Peyer's patch (tissue), 4 donors: ENCODE measurements at places on chromosomes 7 and 10. TPM values are rescaled to one million over a fixed set of nuclear protein-coding genes. Genes with fewer than 3 reads are reported as not detected.
A peak's percentile ranks its signal among the peaks of the same experiment; 100 is the strongest.

DNA sequence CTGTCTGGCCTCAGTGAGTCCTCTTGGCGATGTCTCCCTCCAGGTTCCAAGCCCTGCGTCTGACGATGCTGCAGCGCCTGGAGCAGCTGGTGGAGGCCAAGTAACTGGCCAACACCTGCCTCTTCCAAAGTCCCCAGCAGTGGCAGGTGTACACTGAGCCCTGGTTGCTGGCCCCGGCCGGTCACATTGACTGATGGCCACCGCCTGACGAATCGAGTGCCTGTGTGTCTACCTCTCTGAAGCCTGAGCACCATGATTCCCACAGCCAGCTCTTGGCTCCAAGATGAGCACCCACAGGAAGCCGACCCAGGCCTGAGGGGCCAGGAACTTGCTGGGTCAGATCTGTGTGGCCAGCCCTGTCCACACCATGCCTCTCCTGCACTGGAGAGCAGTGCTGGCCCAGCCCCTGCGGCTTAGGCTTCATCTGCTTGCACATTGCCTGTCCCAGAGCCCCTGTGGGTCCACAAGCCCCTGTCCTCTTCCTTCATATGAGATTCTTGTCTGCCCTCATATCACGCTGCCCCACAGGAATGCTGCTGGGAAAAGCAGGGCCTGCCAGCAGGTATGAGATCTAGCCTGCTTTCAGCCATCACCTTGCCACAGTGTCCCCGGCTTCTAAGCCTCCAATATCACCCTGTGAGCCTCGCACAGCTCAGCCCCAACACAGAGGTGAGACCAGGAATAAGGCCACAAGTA, 7.3 kb upstream of the ZNF22 start:
- DNase-seq = no peak
- H3K27ac ChIP-seq = no peak overlapping the region
- H3K4me1 ChIP-seq = no peaks in the 10 kb centered on the region
- H3K36me3 ChIP-seq = no peaks in the 10 kb centered on the region

DNA sequence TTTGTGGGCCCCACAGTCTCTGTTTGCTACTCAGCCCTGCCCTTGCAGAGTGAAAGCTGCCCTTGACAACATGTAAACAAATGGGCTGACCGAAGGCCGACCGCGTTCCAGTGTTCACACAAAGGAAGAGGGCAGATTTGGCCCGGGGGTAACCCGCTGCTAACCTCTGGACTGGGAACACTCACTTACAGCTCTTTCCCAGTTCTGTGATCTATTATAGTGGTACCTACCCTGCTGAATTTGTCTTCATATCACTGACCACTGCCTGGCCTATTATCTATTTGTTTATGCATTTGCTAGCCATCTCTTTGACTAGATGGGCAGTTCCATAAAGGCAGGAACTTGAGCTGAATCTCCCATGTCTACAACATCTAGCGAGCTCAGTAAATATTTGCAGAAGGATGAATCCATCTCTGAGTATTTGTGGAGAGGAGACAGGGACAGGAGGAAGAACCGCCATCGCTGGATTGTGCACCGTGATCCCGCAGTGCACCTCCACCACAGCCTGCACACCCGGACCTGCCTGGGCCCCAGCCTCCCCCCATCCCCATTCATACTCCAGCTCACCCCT, 15.2 kb downstream of the SLC29A3 start:
- no peak for DNase-seq
- no peaks in the 10 kb centered on the region for H3K27me3 ChIP-seq
- H3K27ac ChIP-seq = no peak overlapping the region
- no peak overlapping the region for H3K4me3 ChIP-seq
- no peaks in the 10 kb centered on the region for H3K4me1 ChIP-seq
- no peaks in the 10 kb centered on the region for H3K36me3 ChIP-seq

DNA sequence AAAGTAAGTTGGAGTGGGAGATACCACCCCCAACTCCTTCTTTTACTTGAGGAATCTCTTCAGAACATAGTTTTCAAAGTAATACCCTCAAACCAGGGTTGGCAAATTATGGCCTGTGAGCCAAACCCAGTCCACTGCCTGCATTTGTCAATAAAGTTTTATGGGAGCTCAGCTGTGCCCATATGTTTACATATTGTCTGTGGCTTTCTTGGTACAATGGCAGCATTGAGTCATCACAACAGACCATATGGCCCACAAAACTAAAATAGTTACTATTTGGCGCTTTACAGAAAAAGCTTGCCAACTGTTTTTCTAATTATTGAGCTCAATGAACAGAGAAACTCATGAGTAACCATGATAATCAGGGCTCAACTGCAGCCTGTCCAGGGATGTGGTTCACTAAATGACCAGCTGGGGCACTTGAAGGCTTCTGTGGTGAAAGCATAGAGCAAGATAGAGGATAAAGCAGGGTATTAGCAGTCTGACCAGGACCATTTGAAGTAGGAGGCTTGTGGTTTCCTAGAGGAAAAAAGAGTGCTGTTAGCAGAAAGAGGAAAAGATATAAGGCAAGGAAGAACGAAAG, 196.0 kb upstream of the GRB10 start:
- no peaks in the 10 kb centered on the region for H3K4me1 ChIP-seq
- no peaks in the 10 kb centered on the region for H3K36me3 ChIP-seq
- no peak overlapping the region for H3K27ac ChIP-seq

DNA sequence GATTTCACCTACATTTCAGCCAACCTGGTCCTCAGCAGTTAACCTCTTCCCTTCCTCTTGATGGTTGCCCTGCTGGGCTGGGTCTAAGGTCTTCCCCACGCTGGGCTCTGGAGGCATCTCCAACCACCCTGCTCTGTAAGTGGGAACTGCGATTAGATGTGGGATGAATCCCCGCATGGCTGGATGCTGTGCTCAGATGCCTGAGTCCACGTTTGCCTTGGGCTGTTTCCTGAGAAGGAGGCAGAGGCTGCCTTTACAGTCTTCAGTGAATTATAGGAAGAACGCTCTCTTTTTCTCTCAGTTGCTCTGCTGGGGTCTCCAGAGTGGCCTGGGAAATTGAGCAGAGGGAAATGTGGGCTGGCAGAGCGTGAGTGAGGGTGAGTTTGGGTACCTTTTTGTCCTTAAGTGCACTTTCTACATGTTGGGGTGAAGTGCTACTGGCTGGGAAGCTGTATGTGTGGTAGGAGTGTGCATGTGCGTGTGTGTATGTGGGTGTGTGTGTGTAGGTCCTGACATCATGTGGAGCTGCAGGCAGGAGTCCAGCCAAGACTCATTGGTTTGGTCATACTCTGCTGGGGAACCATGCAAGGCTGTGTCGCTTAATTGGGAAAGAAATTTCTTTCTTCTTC, 1.5 kb downstream of the GIMAP8 start:
- H3K4me1 ChIP-seq = peaks cover 7% of the 10 kb centered on the region
- no peak for DNase-seq
- H3K36me3 ChIP-seq = no peaks in the 10 kb centered on the region
- H3K4me3 ChIP-seq = peak overlapping the region; percentile 43
- H3K27me3 ChIP-seq = no peaks in the 10 kb centered on the region

DNA sequence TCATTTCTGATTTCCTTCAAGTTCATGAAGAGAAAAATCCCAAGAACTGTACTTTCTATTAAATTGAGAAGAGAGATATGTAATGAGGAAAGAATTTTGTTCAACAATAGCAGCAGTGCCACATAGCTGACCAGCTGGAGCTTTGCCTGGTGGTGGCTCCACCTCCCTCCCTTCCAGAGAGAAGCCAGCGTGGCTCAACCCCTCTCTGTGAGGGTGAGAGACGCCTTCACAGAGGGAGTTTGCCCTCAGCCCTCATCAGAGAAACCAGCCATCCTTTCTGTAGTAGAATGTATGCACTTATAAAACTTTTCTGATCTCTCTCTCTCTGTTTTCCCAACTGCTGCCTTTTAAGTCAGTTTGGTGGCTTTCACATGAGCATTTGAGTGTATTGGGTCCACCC, 20.5 kb upstream of the COL1A2 start:
- no peaks in the 10 kb centered on the region for H3K36me3 ChIP-seq
- H3K27ac ChIP-seq = peak overlapping the region; percentile 84
- H3K27me3 ChIP-seq = no peaks in the 10 kb centered on the region
- no peaks in the 10 kb centered on the region for H3K4me1 ChIP-seq

- no peak for DNase-seq
- H3K4me1 ChIP-seq = peaks cover 7% of the 10 kb centered on the region
- no peak overlapping the region for H3K27ac ChIP-seq
- H3K27me3 ChIP-seq = no peaks in the 10 kb centered on the region
Measured at GRCh38 chr7:7156663-7157062, 25.7 kb upstream of the C1GALT1 start.

- H3K27ac ChIP-seq = no peak overlapping the region
- no peaks in the 10 kb centered on the region for H3K27me3 ChIP-seq
- DNase-seq = no peak
- H3K36me3 ChIP-seq = no peaks in the 10 kb centered on the region
- H3K4me1 ChIP-seq = no peaks in the 10 kb centered on the region
Measured at GRCh38 chr10:79125092-79125491, 56.3 kb downstream of the ZMIZ1 start.

- H3K27ac ChIP-seq = no peak overlapping the region
- no peak overlapping the region for H3K4me3 ChIP-seq
- no peaks in the 10 kb centered on the region for H3K27me3 ChIP-seq
- no peaks in the 10 kb centered on the region for H3K36me3 ChIP-seq
- peaks cover 4% of the 10 kb centered on the region for H3K4me1 ChIP-seq
Measured at GRCh38 chr10:28304032-28304571, 1.2 kb upstream of the MPP7 start.

DNA sequence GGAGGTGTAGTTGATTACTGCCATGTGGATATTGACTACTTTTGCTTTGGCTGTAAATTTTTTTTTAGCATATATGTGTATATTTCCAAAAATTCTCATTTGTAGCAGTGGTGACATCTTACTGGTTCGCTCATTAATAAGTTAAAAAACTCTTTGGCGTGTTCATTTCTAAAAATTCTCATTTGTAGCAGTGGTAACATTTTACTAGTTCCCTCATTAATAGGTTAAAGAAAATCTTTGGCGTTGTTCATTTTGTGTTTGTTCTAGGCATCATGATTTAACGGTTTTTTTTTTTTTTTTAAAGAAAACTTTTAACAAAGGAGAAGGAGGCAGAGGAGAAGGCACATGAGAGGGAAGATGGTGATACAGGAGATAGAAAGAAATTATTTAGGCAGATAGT, 45.9 kb upstream of the CACNB2 start:
- no peak overlapping the region for H3K4me3 ChIP-seq
- DNase-seq = no peak
- no peak overlapping the region for H3K27ac ChIP-seq
- no peaks in the 10 kb centered on the region for H3K36me3 ChIP-seq

DNA sequence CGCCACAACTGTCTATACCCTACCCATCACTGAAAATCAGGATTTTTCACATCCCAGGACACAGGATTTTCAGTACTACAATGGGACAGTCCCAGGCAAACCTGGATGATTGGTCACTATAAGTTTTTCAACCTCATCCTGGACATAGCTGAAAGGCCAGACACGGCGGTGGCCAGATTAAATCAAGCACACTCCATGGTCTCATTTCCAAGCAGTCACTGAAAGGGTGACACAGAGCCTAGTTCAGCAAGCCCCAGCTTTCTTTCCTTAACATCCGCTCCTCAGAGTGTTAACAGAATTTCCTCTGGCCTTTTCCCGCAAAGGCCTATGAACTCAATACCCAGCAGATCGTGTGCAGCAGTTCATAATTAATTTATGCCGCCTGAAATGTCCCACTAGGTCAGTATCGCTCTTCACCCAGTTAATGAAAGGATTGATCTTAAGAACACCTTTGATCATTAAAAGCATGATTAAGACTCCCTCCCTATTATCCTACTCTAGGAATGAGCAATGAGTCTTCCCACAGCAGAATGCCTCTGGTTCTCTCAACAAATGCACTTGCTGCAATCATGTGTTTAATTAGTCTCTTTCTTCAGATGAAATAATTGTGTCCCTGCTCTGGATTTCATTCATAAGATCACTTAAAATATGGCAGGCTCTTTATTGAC, 104.0 kb upstream of the NANOS1 start:
- no peaks in the 10 kb centered on the region for H3K27me3 ChIP-seq
- no peak overlapping the region for H3K27ac ChIP-seq
- no peak overlapping the region for H3K4me3 ChIP-seq
- no peaks in the 10 kb centered on the region for H3K4me1 ChIP-seq
- no peaks in the 10 kb centered on the region for H3K36me3 ChIP-seq

DNA sequence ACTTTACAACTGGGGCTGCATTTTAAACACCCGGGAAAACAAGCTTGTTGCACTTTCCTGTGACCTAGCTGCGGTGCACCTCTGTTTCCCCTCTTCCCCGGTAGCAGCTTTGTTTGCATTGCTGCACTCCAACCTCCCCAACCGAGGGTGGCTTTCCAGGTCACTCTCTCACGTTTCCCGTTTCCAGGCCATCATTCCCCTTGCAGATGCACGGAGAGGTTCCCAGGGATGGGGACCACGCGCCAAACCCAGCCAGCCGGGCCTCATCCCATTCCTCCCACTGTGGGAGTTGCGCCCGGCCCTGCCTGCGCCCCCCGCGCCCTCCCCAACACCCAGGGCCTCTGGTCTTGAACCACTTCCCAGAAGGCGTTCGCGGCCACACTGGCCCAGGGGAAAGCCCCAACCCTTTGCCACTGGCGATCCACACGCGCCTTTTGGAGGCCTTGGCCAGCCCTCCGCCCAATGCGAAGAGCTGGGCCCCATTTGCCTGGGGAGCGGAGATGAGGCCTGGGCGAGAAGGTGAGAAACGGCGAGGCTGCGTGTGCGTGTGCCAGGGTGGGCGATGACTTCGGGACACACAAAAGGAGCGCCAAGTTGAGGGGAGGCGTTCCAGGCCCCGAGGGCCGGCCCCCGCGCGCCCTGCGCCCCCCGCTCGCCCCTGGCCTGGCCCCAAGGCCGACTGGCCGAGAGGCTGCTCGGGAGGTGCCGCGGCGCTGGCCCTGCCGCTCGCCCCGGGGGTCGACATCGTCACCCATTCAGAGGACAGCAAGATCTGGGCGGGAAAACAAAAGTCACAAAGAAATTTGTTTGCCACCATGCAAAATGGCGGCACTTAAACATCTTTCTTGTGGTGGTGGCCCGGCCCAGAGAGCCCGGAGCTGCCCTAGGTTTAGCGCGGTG, 15.9 kb downstream of the SKIDA1 start:
- no peaks in the 10 kb centered on the region for H3K36me3 ChIP-seq
- peak overlapping the region; percentile 35 for H3K4me3 ChIP-seq
- no peaks in the 10 kb centered on the region for H3K4me1 ChIP-seq
- peak overlapping the region; percentile 52 for H3K27ac ChIP-seq

DNA sequence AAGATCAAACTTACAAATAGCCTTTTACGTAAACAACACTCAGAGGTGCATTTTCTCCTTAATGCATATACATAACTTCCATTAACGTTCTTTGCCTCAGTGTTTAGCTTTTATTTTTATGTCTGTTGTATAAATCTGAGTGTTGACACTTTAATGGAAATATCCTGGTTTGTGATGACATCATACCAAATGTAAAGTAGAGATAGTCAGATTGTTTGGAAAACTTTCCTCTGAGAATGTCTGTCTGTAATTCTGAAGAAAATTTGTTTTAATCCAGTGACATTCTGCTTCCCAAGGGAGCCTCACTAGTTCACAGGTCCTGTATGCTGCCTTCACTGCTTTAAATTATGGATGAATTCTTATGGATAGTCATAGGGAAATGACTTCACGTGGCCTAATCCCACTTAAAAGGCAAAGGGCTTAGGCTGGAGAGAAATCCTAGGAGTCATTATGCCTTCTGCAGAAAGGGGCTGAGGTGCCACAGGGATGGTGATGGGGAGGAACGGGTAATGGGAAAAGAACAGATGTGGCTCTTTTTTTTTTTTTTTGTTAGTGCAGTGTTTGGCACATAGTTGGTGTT, 93.2 kb downstream of the DNAJB9 start:
- H3K27ac ChIP-seq = no peak overlapping the region
- H3K4me1 ChIP-seq = no peaks in the 10 kb centered on the region
- H3K27me3 ChIP-seq = no peaks in the 10 kb centered on the region

GRCh38 chr7:139361523-139361922, 1.8 kb downstream of the LUC7L2 start:
- H3K27ac ChIP-seq = no peak overlapping the region
- no peaks in the 10 kb centered on the region for H3K36me3 ChIP-seq
- H3K27me3 ChIP-seq = no peaks in the 10 kb centered on the region

Gene CYP2E1
- 2.3 TPM for total RNA-seq

Gene TLX1
- total RNA-seq = 3.2 TPM

Gene GIMAP7
- total RNA-seq = 8.9 TPM

Gene PRLHR
- total RNA-seq = not detected

Gene CCZ1B
- 113 TPM for total RNA-seq

Gene GPR15LG
- 35.4 TPM for total RNA-seq
